ENCODE measurements at places on chromosomes 1 and 21.

DNA sequence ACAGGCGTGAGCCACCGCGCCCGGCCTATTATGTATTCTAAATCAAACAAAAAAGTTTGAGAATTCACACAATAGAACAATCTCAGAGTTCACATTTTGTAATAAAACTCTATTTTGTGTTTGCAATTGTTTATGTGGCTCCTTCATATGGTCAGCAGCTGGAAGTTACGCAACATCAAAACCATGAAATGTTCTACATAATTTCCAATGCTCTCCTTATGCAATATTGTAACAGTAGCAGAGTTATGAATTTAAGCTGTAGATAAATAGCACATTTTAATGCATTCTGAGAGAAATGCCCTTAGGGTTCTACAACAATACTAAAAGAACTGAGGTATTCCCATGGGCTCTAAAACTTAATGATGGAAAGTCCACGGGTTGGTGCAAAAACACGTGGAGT is 62.3 kb upstream of the COL11A1 start:
- DNase-seq, result no peak

GRCh38 chr1:6184083-6184783 is 4.1 kb upstream of the CHD5 start:
- no peak for DNase-seq

GRCh38 chr1:45010855-45011811 is at the start of gene HECTD3:
TSS of gene HECTD3 (minus strand) at chr1:45011324. CDS start at chr1:45011257, 67 bp downstream.
- peak; percentile 83 for DNase-seq

DNA sequence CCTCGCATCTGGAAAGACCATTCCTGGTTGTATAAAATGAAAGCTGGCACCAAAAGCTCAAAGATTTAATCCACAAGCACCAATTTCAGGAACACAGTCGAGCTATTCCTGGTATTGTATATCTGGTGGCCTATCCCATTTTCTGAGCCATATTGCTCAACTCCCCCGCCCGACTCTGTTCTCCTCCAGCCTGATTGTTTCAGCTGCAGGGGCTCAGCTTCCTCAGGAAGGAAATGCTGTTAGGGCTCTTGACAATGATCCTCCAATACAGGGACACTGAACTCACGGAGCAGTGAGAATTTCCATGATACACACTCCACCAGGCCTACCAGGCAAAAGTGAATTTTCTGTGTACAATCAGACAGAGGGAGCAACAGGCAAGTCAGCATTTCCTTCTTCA is 16.9 kb upstream of the TDRD10 start:
- DNase-seq, result no peak

DNA sequence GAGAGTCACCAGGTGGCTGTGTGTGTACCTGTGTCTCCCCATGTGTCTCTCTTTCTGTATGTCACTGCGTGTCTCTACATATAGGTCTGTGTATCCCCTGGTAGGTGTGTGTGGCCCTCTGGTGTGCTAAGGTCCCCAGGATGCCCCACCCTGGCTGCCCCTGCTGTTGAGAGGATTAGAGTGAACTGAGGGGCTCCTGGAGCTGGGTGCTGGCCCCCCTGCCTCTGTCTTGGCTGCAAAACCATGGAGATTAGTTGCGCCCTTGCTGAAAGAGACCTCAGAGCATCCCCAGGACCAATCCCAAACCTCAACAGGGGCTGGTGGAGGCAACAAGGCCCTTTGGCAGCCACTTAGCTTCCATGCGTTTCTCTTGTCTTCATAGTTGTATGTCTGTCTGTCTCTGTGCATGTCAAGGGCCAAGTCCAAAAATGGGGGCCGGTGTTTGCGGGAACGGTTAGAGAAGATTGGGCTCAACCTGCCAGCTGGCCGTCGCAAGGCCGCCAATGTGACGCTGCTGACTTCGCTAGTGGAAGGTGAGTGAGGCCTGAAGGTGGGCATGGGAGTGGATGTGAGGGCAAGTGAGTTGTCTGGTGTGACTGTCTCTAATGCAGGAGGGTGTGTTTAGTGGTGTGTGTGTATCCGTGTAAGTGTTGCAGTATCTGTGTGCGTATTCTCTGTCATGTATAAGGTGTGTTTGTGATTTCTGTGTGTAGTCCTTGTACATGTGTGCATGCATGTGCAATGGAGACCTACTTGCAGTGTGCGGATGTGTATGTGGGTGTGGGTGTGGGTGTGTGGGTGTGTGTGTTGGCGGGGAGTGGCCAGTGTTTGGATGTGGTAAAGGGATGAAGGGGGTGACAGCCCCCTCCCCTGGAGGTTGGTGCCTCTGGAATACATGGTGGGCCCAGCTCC is 16.7 kb downstream of the TFAP2E start:
- no peak for DNase-seq

DNA sequence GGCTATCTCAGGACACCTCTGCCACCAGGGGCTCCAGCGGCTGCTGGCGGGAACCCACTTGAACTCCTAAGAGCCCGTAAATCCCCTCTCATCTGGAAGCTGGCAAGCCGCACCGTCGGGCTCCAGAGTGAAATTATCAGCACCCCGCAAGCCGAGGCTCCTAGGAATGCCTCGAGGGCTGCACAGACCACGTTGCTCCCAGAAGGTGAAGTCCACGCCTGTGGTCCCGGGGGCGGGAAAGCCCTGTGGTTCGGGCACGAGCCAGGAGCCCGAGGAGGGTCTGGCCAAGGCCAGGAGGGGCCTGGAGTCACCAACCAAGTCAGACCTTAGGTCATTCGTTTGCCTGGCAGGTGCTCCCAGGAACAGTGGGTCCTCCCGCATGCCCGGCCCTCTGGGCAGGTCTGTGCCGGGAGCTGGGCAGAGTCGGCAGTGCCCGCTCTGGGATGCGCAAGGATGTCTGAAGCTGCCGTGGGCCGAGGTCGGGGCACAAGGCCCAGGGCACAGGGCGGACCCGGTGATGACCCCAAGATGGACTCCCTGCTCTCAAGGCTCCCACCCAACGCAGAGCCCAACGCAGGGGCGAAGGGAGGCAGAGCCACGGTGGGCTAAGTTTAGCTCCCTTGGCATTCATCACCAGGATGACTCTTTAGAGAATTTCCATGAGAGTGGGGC is 8.9 kb downstream of the ACTRT2 start:
- DNase-seq, result no peak

DNA sequence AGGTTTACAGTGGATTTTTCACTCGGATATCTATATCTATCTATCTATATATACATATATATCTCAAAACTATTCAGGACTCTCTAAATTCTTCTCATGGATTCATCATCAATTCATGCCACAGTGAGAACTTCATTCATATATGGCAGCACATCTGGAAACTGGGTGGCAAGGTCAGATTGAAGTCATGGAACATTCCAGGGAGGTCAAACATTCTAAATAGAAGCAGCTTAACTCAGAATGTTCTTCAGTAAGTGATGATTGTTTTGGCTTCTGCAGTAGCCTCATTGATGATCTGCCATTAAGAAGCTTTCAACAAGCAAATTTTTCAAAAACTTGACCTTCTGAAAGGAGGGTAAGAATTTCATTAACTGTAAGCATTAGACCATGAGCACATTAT is 46.9 kb upstream of the ADAMTS1 start:
- DNase-seq, result no peak

DNA sequence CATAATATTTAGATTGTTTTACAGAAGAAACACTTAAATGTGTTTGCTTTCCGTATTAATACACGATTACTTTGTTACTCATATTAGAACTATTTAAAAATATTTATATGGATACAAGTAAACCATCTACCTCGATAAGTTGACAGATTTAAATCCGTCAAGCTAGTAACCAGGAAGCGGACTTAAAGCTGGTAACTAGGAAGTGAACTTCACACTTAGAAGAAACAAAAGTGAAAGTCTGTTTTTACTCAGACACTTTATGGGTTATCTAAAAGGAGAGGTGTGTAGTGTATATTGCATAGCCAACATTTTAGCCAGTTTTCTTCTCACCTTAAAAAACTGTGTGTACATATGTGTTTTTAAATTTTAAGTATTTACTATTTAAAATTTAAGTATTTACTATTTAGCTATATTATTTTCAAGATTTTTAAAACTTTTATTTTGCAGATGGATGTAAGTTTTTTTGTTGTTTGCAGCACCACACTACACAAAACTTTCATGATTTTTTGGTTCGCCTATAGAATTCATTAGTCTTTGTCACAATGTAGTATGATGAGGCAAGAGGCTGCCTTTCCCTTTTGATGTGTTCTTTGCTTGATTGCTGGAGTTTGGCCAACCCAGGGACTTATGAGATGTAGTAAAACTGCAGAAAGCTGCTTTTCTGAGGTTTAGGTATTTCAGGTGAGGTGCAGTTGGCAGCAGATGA is 2.7 kb downstream of the USP25 start:
- peak; percentile 73 for DNase-seq

- DNase-seq, result no peak
Measured at GRCh38 chr1:154551474-154551873, 7.0 kb downstream of the UBE2Q1 start.

Data from NCI-H69 (cell line).